Hematopoietic multipotent progenitor cell treated with erythropoietin and hydrocortisone succinate and interleukin-3 and kit ligand, for 4 days (in vitro differentiated cells): ENCODE measurements at places on chromosomes 2 and 18.

DNA sequence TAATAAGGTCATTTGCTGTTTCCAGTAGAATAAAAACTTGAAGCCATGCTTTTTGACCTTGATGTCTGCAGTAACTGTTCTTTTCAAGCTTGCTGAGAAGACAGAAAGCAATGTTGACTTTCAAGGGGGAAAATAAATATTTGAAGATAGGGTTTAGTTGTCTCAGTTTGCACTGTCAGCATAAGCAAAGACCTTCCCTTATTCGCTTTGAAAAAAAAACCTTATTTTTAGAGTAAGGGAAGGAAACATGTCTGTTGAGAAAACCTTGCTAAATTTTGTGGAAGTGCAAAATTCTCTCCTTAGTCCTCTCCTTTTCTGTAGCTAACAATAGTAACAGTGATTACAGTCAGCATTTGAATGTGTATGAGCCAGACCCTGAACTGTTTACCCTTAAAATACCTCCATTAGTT, 43.1 kb downstream of the MAP4K4 start:
- no peak for DNase-seq

GRCh38 chr2:54347622-54348021, 91.6 kb upstream of the TSPYL6 start:
- DNase-seq: no peak

- no peak for DNase-seq
These were observed 2.7 kb downstream of the METTL4 start for GRCh38 chr18:2568605-2569004.

- DNase-seq: peak; percentile 31
These were observed 42.4 kb upstream of the GRHL1 start for GRCh38 chr2:9909106-9909505.

DNA sequence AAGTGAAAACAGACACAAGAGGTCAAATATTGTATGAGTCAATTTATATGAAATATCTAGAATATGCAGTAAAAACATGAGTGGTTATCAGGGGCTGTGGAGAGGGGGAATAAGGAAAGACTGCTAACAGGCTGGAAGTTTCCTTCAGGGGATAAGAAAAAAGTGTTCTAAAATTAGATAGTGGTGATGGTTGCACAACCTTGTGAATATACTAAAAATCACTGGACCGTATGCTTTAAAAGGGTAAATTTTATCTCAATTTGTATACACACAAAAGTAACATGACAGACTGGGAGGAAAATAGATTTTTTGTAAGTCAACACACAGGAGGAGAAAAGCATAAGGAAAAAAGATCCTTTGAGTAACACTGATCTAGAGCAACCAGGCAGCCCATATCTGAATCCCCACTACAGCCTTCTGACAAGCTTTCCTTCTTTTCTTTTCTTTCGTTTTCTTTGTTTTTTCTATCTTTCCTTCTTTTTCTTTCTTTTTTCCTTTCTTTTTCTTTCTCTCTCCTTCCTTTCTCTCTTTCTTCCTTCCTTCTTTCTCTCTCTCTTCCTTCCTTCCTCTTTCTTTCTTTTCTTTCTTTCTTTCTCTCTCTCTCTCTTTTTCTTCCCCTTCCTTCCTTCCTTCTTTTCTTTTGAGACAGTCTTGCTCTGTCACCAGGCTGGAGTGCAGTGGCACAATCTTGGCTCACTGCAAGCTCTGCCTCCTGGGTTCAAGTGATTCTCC, 95.4 kb downstream of the AAK1 start:
- no peak for DNase-seq

DNA sequence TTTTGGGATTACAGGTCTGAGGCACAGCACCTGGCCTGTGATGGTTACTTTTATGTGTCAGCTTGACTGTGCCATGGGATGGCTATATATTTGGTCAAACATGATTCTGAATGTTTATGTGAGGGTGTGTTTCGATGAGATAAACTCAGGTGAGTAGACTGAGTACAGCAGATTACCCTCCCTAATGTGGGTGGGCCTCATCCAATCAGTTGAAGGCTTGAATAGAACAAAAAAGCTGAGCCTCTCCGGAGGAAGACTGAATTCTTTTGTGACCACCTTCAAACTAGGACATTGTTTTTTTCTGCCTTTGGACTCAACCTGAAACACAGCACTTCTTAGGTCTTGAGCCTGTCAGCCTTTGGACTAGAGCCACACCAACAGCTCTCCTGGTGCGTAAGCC, 49.4 kb upstream of the FIGN start:
- DNase-seq: no peak

GRCh38 chr2:222919841-222920526, 59.1 kb downstream of the ACSL3 start:
- DNase-seq: no peak

GRCh38 chr2:1854729-1855547, 110.6 kb upstream of the PXDN start:
- DNase-seq: peak; percentile 76

DNA sequence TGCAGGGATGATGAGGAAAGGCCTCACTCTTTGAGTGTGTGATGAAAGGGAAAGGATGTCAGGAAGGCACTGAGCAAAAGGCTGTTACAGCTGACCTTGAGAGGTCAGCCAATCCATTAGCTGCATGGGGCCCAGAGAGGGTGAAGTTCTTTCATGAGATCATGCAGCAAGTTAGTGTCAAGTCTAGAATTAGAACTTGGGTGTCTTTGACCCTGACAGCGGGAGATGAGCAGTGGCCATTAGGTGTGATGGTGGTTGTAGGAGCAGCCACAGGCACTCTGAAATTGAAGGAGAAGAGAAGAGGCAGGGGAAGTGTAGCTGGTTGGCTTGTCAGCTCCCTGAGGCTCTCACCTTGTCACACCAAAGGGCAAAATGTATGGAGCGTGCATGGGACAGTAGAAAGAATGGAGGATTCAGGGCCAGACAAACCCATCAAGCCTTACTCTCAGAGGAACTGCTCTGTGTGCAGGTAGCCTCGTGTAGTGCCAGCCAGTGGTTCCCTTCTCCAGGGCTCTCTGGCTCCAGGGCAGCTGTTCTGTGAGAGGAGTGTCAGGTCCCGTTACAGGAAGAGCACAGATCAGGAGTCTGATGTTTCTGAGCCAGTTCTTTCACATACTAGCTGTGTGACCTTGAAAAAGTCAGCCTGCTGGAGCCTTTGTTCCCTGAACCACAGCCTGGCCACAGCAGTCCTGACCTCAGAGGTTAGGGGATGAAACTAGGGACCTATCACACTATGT, 35.9 kb downstream of the MAP4K4 start:
- no peak for DNase-seq

- peak; percentile 14 for DNase-seq
These were observed 94.4 kb downstream of the LYPD6B start for GRCh38 chr2:149132901-149133300.

GRCh38 chr2:4675295-4675694, 971.9 kb downstream of the DCDC2C start:
- DNase-seq: no peak

GRCh38 chr2:230360028-230360427, 33.0 kb downstream of the SP140L start:
- no peak for DNase-seq

- DNase-seq: no peak
These were observed 413.0 kb downstream of the CDH2 start for GRCh38 chr18:27763936-27764335.

- DNase-seq: no peak
These were observed 134.0 kb downstream of the MCFD2 start for GRCh38 chr2:46781468-46782189.

DNA sequence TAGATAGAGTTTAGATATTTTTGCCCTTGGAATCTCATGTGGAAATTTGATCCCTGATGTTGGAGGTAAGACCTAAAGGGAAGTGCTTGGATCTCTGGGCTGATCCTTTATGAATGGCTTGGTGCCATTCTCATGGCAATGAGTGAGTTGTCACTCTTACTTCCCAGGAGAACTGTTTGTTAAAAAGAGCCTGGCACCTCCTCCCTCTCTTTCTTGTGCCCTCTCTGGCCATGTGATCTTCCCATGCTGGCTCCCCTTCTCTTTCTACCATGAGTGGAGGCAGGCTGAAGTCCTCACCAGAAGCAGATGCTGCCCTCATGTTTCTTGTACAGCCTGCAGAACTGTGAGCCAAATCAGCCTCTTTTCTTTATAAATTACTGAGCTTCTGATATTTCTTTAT, 276.9 kb downstream of the ZNF804A start:
- no peak for DNase-seq

- DNase-seq: no peak
These were observed 35.2 kb downstream of the PRELID3A start for GRCh38 chr18:12442946-12443345.

DNA sequence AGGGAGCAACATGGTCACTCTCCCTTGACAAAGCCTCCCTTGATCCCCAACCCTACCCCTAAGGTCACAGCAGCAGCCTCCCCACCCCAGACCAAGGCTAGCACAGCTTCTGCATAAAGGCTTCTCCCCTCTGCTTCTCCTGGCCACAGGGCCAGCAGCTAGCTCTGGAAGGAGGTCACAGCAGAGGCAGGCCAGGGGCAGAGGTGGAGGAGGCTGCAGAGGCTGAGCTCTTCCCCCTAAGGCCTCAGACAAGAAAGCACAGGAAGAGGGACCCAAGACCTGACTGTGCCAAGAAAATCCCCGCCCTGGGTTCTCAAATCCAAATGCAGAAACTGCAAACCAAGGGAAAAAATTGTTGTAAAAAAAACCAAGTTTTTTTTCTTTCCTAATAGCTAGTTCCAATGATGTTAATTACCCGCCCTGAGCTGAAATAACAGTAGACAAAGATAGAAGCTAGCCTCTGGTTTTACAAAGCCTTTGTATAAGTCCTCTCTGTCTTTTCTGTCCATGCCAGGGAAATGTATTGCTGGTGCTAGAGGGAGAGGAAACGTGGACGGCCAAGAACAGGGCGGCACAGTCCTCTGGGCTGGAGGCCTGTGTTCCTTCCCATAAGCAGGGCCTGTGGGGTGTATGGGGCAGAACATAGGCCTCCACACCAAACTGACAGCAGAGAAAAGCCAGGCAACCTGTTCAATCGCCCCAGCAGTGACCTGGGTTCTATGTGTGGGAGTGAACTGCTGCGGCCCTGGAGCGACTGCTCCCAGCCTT, 79.5 kb downstream of the POLR1A start:
- DNase-seq: no peak

DNA sequence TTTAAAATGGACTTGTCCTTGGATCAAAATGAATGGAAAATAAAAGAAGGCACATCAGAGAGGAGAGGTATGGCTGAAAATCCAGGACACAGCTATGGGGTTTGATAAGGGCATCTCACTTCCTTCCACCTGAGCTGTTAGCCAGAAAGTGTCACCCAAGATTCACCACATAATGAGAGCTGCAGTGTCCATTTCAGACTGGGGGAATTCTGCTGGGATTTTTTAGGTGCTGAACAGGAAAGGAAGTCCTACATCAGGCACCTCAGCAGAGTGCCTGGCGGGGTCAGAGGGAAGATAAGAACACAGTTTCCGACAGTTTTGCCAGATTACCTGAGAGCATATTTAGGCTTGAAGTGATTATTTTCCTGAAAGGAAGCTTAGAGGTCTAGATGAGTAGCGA, 187.6 kb upstream of the HNMT start:
- DNase-seq: no peak

DNA sequence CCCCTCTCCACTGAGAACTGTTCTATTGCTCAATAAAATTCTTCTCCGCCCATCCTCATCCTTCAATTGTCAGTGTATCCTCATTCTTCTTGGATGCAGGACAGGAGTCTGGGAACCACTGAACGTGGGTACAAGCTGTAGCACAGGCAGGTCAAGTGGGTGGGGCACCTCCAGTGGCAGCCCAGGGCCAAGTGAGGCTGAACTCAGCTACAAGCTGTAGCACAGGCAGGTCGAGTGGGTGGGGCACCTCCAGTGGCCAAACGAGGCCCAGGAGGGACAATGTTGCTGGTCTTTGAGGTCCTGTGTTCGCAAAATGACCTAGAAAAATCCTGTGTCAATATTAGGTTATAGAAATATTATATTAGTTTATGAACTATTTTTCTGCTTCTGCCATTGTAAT, 352.0 kb downstream of the TMX3 start:
- no peak for DNase-seq

DNA sequence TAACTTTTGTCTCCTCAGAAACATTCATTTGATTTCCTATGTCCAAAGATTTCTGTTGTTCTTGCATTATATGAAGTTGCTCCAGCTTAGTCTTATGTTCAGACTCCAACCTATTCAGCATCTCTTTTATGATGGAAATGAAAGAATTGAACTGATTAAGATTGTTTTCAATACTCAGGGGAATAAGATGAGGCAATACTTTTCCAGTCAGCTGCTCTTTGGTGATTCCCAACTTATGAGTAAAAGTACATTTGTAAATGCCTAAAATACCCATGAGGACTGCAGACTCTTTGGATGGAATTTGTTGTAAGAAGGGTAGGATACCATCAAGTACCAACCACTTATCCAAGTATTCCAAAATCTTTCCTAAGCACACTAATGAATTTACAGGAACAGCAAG, 39.8 kb downstream of the TRAK2 start:
- no peak for DNase-seq

DNA sequence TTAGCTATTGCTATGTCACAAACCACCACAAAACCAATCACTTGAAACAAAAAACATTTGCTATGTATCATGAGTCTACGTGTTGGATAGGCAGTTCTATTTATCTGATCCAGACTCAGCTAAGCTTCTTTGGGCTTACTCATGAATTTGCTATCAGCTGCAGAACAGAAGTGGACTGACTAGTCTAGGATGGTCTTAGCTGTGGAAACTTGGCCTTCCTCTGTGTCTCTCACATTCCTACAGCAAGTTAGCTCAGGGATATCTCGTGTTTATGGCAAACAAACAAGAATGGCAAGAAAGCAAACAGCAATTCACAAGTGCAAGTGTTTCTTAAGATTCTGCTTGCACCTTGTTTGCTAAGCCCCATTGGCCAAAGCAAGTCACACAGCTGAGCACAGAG, 288.0 kb upstream of the TNP1 start:
- DNase-seq: peak; percentile 86

DNA sequence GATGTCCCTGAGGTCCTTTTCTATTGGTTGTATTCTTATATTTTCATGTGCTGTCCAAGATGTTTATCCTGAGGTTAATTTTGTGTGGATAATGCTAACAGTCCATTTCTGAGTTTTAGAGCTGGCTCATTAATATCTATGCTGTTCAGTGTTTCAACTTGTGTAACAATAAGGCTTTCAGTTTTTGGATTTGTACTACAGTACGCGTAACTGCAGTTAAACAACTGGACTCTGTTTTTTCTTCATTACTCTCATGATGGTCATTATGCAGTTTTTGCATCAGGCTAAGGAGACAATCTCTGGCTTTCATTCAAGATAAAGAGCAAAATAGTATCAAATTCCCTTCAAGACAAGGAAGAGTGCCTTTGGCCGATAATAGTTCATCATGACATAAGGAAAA, 1364.8 kb downstream of the DPP10 start:
- DNase-seq: no peak

DNA sequence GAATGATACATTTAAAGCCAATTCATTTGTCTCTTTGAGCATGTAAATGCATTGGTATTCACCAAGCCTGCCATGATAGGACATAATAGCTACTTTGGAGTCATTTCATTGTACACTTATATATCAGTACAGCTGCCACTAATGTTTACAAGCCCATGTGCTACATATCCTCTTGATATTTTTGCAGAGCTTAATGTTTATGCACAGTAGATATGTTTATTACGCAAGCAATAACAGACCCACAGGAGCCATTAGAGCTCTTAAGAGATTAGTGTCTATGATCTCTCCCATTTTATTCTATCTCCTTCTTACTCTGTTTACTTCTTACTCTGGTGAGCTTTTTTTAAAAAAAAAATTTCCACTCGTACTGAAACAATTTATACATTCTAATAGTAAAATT, 1132.1 kb upstream of the ZEB2 start:
- DNase-seq: no peak

GRCh38 chr2:57908736-57909161, 137.9 kb upstream of the VRK2 start:
- no peak for DNase-seq

GRCh38 chr2:64133828-64134227, 10.4 kb downstream of the PELI1 start:
- DNase-seq: no peak
